ENCODE measurements at places on chromosomes 1 and 21.

DNA sequence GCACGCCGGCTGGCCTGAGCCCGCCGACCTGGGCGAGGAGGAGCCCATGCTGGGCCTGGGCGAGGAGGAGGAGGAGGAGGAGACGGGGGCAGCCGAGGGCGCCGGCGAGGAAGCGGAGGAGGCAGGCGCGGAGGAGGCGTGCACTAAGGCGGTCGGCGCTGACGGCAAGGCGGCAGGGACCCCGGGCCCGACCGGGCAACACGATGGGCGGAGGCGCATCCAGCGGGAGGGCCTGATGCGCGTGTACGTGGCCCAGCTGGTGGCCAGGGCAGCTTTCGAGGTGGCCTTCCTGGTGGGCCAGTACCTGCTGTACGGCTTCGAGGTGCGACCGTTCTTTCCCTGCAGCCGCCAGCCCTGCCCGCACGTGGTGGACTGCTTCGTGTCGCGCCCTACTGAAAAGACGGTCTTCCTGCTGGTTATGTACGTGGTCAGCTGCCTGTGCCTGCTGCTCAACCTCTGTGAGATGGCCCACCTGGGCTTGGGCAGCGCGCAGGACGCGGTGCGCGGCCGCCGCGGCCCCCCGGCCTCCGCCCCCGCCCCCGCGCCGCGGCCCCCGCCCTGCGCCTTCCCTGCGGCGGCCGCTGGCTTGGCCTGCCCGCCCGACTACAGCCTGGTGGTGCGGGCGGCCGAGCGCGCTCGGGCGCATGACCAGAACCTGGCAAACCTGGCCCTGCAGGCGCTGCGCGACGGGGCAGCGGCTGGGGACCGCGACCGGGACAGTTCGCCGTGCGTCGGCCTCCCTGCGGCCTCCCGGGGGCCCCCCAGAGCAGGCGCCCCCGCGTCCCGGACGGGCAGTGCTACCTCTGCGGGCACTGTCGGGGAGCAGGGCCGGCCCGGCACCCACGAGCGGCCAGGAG is 7.2 kb upstream of the IBA57 start:
- DNase-seq = no peak

DNA sequence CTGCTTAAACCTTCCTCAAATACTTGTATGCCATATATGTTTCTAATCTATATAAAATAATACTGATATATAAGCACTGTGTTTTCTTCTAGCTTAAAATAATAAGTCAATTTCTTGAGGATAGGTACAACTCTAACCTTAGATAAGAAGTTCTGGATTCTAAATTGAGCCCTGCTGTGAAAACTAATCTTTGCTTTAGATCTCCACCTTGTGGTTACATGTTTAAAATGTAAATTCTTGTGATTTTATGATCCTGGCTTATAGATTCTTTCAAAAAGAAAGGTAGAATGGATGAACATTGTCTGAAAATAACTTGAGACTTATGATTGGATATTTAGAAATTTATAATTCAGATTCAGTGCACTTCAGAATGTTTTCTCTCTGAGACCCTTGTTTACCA is 38.9 kb upstream of the HMCN1 start:
- DNase-seq = no peak

DNA sequence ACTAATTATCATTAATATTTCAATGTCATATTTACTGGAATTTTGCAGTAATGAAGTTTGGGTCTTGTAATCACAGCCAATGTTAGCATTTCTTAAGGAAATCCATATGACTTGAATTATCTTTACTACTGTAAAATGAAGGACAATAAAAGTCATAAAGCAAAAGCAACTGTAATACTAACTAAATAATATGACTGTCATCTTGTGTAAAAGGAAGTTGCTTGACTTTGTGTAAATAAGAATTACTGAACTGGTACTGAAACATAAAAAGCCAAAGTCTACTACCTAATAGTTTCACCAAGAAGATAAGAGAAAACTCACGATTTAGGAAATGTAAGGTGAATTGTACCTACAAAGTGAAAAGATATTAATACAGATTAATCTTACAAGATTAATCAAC is 57.5 kb downstream of the ATP6V1G3 start:
- DNase-seq = no peak

- no peak for DNase-seq
Measured at GRCh38 chr1:208923456-208923855, 660.1 kb upstream of the CAMK1G start.

GRCh38 chr21:44316277-44316900 is 16.5 kb downstream of the PFKL start:
- no peak for DNase-seq

DNA sequence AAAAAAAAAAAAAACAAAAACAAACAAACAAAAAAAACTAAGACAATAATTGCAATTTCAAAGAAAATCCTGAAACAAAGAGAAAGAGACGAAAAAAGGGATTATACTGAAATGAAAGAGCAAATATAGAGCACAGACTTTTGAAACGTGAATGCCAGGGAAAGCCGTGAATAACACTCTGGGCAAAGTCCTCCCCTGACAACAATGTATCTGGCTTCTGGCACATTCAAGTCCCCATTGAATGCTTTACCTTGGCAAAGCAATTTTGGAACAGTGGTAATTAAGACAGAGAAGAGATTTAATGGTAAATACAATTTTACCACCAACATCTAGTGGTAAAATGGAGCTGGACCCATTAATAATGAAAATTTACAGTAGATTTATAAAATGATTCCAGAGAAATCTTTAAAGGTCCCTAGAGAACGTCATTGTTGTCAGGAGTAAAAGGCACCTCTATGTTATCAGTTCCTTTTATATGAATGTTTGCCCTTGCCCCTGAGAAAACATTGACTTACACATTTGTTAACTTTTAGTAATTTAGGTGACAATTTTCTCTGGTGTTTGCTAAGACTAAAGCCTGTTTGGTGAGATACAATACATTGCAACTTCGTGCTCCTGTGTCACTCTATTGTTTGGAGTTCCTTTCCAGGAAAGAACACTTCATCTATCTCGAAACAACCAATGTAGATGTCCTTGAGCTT is 89.7 kb downstream of the GREM2 start:
- DNase-seq = no peak

GRCh38 chr1:65772607-65773006 is 20.1 kb upstream of the PDE4B start:
- no peak for DNase-seq

DNA sequence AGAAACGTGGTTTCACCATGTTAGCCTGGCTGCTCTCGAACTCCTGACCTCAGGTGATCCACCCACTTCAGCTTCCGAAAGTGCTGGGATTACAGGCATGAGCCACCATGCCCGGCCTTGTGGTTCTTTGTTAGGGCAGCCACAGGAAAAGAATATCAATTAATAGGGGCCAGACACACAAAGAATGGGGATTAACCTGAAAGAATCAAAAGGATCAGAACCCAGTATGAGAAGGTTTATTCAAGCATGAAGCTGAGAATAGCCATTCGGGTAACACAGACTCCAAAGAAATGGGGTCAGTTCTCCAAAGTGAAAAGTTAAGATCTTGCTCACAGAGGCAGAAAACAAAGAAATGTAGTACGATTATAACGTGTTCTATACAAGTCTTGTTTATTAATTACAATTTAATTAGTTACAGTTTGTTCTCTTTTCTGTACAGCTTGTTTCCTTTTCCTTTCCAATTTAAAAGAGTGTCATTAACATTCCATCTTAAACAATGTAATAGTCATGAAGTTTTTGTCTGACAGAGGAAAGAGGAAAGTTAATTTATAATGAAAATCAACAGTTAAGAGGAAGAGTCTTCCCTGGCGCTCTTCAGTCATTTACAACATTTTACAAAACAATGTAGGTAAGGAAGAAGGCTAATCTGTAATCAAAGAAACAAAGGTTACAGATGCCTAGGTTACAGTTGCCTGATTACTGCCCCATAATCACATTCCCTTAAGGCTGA is 51.3 kb upstream of the SLC45A1 start:
- peak; percentile 20 for DNase-seq

GRCh38 chr1:159895836-159896545 is 4.0 kb downstream of the CFAP45 start:
- DNase-seq = no peak

GRCh38 chr1:2635361-2636010 is 2.7 kb upstream of the MMEL1 start:
- DNase-seq = no peak

DNA sequence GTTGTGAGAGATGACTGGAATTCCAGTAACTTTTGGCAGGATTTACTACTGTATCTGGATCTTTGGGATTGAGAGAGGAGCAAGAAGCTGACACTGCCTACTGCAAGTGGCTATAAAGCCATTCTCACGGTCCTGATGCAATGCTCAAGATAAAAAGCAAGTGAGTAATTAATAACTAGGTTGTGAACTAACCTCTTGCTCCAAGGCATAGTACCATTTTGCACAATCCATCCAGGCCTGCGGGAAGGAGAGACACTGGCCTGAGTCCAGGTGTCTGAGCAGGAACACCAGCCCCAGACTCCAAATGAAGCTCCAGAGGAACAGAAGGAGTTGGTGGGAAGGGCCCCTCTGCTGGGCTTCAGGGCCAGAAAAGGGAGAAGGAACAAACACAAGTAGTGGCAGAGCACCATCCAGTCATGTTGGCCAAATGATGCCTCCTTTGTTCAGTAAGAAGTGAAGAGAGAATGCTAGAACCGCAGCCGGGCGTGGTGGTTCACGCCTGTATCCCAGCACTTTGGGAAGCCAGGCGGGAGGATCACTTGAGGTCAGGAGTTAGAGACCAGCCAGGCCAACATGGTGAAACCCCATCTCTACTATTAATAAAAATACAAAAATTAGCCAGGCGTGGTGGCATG is 9.9 kb upstream of the SLC45A3 start:
- no peak for DNase-seq

- no peak for DNase-seq
Measured at GRCh38 chr1:192592981-192593708, 17.6 kb downstream of the RGS1 start.

DNA sequence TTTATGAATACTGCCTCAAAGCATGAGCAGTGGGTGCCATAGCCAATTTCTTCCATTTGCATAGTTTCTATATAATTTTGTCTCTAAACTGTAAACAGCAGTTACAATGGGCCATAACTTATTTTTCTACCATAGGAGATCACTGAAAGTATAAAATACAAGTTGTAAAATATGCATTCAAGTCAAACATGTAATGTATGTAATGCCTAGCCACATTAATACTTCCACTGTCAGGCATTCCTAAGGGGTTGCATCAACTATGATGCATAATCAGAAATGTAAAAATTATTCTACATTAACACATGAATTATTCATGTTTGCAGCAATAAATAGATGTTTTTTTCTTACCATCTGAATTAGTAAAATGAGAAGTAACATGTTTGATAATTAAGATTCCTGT is 560.3 kb upstream of the ZP4 start:
- DNase-seq = no peak

- no peak for DNase-seq
Measured at GRCh38 chr1:150410582-150411101, 46.7 kb downstream of the RPRD2 start.

GRCh38 chr21:36743446-36743845 is 44.5 kb downstream of the SIM2 start:
- no peak for DNase-seq

- DNase-seq = no peak
Measured at GRCh38 chr1:173789841-173790240, 34.6 kb upstream of the DARS2 start.

DNA sequence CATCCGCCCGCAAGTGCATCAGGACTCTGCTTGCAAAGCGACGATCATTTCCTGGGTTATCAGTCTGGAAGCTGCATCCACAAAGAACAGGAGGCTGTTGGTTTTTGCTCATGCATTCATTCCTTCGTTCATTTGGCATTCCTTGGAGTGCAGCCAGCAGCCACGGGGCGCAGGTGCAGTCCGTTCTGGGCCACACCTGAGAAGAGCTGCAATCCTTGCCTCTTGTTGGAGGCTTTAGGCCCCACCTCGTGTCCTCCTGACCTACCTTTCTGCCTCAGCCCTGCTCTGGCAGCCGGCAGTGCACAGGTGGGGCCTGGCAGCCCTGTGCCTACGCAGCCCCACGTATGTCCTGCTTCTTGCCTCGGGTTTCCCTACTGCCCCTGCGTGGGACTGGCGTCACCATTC is 19.6 kb upstream of the C2CD2 start:
- no peak for DNase-seq

DNA sequence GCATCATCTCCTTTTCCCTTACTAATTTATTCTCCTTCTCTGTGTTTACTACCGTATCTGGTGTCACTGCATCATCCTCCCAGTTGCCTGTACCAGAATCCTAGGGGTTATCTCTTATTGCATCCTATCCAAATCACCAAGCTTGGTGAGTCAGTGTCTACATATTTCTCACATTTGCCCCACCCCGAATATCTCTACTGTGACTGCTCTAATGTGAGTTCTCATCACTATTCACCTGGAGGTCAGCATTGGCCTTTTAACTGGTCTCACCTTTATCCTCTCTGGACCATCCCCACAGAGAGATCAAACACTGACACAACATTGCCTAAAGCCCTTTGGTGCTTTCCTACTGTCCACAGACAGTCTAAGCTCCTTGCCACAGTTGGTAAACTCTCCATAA is 45.7 kb upstream of the ZNF648 start:
- no peak for DNase-seq

GRCh38 chr1:203026666-203027663 is 674 bp downstream of the PPFIA4 start:
- DNase-seq = no peak

- DNase-seq = no peak
Measured at GRCh38 chr1:171233183-171233582, 15.1 kb upstream of the FMO1 start.

- no peak for DNase-seq
Measured at GRCh38 chr1:53651356-53651755, 87.6 kb downstream of the GLIS1 start.

GRCh38 chr1:154974808-154975408 is 427 bp downstream of the CKS1B start:
- peak; percentile 96 for DNase-seq

DNA sequence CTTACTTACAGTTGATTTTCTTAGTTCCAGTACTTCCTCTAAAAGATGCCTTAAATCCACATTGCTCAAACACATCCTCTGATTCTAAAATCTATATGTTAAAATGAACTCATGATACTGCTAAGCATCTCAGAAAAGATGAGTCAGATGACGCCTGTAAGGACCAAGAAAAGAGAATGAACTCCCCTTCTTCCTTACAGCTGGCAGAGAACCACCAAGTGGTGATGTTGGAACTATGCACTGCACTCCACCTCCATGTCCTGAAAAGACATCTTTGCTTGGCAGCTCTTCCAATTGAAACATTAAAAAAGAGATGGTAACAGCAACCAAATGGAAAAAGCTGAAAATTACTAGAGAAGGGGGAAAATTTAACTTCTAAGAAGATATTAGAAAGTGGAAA is 648.8 kb downstream of the PTPRC start:
- no peak for DNase-seq

- no peak for DNase-seq
Measured at GRCh38 chr1:37533317-37534093, 18.9 kb upstream of the MEAF6 start.

All from Caki2 (cell line).